ENCODE measurements at places on chromosomes 4 and X.

DNA sequence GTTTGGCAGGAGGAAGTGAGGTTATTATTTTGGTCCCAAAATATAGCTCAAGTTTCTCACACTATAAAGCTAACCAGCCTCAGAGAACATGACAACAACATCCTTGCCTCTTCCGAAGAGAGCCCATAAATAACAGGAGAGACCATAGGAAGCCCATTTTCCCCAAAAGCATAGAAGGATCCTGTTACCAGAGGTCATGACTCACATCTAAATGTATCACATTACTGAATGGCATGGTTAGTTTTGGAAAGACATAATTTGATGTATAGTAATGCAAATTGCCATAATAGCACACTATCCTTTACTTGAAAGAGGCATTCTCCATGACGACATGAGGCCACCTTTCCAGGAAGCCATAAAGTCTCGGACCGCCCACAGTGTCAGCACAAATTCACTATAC is 238.8 kb upstream of the GRIA3 start:
- no peak for DNase-seq

DNA sequence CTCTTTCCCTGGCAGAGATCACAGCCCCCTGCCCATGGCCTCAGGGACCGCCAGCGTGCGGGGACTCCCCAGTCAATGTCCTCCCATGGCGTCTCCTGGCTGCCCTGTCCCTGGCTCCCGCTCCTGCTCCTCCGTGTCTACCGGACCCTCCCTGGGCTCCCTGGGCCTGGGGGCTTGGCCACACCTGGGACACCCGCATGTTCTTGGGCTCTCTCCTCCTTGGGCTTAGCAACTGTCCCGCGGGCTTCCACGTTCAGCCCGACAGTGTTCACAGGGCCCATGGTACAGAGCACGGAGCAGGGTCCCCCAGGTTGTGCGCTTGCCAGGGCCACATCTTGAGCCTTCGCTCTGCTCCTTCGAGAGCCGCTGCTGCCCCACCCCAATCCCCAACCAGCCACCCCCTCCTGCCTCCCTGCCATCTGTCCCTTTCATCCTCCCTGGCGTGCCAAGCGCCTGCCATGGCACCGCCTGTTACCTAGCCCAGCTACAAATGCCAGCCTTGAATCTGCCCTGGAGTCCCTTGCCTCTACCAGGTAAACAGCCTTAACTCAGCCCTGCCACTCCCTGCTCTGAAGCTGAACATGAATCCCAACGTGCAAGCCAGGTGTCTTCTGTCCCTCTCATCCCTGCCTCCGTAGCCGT is 3.9 kb downstream of the AVPR2 start:
- DNase-seq: no peak

GRCh38 chr4:41542526-41543275 is 4.7 kb downstream of the LIMCH1 start:
- no peak for DNase-seq

DNA sequence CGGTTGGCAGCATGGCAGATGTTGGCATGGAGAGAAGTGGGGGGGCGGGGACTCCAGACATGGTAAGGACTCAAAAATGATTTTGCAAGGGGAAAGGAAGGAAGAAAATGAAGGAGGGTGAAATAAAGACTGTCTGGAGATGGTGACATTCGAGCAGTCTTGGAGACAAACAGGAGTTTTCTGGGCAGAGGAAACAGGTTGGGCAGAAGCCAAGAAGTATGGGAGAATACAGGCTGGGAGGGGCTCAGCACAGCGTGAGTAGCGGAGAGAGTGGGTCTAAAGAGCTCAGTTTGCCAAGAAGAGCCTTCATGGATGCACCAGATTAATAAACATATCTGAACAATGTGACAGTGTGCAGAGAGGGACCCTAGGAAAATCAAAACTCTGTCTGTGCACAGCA is 13.3 kb upstream of the CRMP1 start:
- no peak for DNase-seq

- no peak for DNase-seq
Observed at GRCh38 chr4:66489783-66490452, 819.6 kb upstream of the EPHA5 start.

GRCh38 chr4:150256225-150256620 is 178.0 kb downstream of the DCLK2 start:
- no peak for DNase-seq

DNA sequence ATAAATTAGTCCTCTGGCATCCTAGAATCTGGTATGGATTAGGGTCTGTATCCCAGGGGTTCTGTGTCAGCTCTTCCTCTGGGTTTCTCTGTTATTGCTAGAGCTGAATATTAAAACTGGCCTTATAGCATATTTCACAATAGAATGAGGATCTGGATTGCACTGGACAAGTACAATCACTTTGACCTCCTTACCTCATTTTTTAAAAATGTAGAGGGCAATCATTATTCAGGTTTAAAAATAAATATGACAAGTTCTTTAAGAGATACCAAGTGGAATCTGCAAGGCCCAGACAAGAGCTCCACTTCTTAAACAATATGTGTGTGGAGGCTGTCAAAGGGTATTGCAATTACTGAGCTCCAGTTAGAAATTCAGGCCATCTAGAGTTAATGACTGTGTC is 1.4 kb downstream of the PALLD start:
- no peak for DNase-seq

- no peak for DNase-seq
Observed at GRCh38 chr4:9812501-9813340, 31.3 kb downstream of the DRD5 start.

GRCh38 chrX:105495376-105495775 is 274.9 kb upstream of the TEX13A start:
- no peak for DNase-seq

- no peak for DNase-seq
Observed at GRCh38 chr4:167509551-167509950, 275.3 kb upstream of the SPOCK3 start.

DNA sequence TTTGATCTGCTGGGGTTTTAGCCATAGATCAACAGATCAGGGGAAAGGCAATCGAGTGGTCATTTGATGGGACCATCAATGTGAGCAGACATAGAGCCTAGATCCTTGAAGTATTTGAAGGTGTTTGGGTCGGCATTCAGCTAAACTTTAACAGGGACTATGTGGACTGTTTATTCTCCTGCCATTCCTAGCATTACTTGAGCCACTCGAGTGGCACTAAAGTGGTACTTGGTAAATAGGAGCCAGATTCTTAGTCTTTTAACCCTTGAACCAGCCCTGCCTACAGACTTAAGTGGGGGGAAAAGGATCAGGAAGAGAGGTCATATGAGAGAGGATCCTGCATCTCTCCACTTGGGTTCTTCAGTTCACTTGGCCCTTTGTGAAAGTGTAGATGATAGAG is 3.8 kb downstream of the MSN start:
- no peak for DNase-seq

DNA sequence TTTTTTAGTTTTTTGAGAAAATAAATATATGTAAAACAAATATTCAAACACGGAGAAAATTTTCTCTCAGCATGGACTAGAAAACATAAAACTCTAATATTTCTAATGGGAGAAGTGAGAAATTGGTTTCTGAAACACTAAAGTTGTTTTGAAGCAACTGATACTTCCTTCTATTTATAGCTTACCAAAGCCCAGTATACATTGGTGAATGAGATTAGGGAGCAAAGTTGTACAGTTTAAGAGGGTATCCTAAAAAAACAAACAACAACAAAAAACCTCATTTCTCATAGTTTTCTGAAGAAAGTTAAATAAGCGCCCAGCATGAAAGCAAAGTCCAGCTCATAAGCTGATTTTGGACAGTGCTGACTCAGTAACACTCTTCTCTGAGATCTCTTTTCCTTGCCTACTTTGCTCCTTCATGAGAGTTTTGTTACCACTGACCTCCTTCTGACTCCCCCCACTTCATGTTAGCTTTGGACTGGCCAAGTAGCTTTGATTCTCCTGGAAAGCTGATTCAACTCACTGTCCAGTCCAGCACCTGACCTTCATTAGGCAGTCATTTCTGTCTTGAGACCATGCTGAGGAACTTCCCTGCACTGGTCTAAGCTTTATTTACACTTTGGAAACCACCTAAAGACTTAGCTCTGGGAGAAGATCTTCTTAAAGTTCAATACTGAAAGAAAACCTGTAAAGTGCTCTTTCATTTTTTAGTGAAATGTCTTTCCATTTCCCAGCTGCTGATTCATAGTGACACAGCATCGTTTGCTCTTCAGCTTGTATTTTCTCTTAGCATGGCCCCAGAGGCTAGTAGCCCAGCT is 21.8 kb upstream of the P2RY10 start:
- DNase-seq: no peak

DNA sequence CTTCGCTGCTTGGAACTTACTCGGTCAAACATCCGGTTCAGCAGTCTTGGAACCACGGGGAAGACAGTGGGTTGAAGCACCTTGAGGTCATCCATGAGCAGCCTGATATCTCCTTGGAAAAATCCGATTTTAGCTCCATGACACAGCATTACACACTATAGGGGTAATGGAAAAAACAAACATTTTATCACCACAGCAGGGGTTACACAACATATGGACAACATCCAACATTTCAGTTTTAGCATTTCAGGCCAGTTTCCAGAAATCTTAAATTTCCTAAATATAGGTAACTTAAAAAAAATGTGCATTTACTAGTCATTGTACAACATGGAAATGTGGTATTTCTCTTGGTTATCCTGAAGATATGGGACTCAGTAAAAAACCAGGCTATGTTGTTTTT is 34.4 kb upstream of the CENPU start:
- DNase-seq: no peak

- DNase-seq: no peak
Observed at GRCh38 chr4:99120501-99120900, 23.6 kb downstream of the ADH4 start.

DNA sequence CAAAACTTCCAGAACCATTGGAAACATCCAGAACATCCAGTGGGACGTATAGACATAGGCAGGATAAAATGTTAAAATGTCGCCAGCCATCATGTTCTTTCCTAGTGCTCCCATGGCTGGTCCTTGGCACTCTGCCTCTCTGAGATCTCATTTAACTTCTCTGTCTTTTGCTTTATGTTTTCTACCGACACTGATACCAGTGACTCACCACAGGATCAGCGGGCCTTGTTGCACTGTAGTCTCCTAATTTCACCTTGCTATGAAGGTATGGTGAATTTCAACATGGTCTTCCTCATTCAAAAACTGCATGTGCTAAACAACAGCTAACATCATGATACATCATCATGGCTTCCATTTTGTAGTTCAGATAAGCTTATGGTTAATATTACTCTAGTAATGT is 521.0 kb upstream of the IGFBP7 start:
- no peak for DNase-seq

DNA sequence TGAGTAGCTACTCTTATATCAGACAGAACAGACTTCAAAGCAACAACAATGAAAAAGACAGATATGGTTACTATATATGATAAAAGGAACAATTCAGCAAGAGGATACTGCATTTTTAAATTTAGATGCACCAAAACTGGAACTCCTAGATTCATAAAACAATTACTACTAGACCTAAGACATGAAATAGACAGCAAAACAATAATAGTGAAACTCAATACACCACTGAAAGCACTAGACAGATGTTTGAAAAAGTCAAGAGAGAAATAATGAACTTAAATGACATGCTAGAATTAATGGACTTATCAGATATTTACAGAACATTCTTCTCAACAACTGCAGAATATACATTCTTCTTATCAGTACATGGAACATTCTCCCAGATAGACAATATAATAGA is 99.5 kb upstream of the ITM2A start:
- DNase-seq: no peak
